SHP77 (cell line): ENCODE measurements at places on chromosomes 6 and 20.

DNA sequence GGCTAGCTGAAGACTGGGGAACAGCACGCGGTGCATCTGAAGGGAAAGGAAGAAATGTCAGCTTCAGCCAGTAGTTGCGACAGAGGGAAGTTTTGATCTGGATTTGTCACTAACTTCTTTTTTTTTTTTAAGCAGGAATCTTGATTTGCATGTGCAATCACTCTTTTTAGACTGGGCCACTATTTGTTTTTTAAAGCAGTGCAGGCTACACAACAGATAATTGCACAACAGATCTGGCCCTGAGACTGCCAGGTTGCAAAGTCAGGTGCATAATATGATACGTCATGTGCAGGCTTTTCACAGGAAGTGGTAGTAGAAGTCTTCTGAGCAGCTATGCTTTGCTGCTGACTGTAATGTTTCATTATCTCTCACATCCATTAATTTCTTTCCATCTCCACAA lies 13.5 kb downstream of the PFDN4 start:
- DNase-seq, result no peak

GRCh38 chr6:36959555-36960250 lies 5.2 kb downstream of the PI16 start:
- no peak for DNase-seq

- DNase-seq, result no peak
Measured at GRCh38 chr6:77425671-77426070, 37.6 kb downstream of the HTR1B start.

- no peak for DNase-seq
Measured at GRCh38 chr6:34900321-34901031, 11.4 kb downstream of the ANKS1A start.

DNA sequence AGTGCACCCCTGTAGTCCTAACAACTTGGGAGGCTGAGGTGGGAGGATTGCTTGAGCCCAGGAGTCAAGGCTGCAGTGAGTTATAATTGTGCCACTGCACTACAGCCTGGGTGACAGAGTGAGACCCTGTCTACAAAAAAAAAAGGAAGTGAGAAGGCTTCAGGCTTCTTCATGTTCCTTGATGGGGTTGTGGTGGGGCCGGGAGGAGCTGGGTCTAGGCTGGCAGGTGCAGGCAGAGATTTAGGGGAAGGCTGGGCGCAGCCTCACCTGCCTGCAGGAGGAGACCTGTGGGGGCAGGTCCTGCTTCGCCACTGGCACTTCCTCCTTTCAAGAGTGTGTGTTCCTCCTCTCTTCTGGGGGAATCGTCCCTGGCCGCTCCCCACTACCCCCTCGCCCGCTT lies 63.9 kb downstream of the CHMP4B start:
- DNase-seq, result no peak

GRCh38 chr6:112231594-112232060 lies 22.7 kb downstream of the LAMA4 start:
- peak; percentile 96 for DNase-seq

DNA sequence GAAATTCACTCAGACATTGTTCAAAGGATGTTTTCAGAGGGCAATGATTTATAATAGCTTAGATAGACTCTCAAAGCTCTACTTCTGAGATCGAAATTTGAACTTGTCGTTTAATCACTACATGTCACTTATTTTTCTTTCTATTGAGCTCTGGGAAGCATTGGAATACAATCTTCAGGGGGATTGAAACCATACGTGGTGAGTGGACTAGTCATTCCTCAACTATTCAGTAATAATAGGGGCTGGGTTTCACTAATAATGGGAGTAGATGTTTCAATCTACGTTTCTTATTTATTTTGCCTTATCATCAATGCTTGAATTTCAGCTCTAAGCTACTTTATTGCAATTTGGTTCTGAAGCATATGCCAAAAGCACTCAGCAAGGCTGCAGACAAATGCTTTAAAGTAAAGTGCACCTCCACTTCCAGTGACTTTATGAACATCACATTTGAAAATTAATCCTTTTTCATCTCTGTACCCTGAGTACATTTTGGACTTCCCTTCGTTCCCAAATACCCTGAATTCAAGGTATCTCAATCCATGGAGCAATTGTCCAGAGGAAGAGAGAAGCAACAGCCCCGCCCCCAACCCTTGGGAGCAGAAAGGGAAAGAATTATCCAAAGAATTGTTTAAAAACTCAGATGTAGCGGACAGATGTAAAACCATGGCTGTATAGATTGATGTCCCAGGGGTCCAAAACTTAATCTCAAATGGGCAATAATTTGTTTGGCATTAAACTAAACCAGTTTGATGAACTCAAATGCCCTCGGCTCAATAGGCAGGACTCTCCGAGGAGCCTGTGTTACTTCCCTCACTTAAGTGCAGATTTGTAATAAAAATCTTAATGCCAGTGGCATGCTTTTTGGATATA lies 68.1 kb downstream of the HFE start:
- DNase-seq, result peak; percentile 47

DNA sequence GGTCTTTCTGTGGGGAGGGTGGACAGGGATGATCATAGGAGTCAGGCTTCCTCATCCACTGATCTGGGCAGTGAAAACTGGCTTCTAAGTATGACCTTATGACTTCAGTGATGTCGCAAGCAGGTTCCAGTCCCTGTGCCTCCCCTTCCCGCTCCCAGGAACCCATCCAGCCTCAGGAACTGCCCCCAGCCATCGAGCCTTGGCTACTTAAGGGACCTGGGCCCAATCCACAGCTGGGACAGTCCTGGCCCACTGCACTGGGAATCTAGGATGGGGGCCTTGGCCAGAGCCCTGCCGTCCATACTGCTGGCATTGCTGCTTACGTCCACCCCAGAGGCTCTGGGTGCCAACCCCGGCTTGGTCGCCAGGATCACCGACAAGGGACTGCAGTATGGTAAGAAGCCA lies at the start of gene LBP:
Gene LBP (plus strand): TSS at position 236 of the 405 bp plus-strand sequence. CDS start 35 bp downstream, at position 271.
- DNase-seq, result no peak

DNA sequence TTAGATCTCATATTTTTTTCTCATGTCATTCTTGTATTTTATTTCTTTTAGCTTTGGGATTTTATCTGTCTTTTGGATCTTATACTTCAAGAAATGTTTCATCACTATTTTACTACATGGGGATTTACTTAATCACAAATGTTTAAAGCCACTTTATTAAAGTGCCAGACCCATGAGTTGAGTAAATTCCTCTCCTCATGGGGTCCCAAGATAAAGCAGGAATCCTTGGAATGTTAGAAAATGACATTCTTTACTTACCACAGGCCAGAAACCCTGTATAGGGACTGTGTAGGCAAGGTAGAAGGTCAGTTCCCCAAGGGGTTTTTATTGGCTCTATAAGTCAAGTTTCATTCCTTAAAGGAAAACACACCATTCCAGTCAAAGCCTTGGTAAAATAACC lies 28.4 kb upstream of the OR2J2 start:
- no peak for DNase-seq

GRCh38 chr6:14547284-14547998 lies 429.9 kb downstream of the CD83 start:
- DNase-seq, result no peak

GRCh38 chr6:24207413-24207812 lies 81.4 kb downstream of the NRSN1 start:
- no peak for DNase-seq

- DNase-seq, result no peak
Measured at GRCh38 chr6:135647521-135647920, 150.0 kb upstream of the AHI1 start.

GRCh38 chr6:144094731-144095133 lies 641 bp downstream of the SF3B5 start:
- DNase-seq, result no peak

GRCh38 chr6:1908784-1909183 lies 299.1 kb downstream of the FOXC1 start:
- DNase-seq, result no peak

DNA sequence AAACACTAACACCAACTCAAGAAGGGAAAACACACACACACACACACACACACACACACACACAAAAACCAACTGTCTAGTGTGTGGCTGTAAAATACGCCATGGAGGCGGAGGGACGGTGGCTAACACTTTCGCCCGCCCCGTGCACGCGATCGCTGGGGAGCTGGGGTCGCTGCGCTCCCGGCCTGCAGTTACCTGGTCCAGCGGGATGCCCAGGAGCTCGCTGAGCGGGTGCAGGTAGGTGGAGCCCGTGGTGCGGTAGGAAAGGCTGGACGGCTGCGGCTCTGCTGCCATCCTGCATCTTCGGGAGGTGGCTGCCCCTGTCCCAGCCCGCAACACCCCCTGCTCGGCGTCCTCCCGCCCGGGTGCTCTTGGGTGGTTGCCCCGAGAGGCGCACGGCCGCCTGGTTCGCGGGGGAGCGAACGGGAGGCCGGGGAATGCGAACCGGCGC lies 303 bp downstream of the MBOAT1 start:
- DNase-seq, result peak; percentile 20

DNA sequence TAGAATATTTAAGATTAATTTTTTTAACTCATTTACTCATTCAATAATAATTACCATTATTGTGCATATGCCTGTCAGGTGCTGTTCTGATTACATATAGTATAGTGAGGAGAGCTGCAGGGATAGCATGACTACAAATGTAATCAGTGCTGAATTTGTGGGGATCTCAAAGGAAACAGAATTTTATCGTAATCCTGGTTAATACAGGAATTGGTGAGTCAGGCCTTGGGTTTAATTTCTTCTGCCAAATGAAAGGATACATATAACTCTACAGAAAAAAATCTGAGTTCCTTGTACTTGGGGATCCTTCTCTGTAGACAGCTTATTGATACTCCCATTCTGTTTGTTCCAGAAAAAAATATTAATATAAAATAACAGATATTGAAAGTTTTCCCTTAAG lies 297.2 kb downstream of the GJA1 start:
- no peak for DNase-seq

DNA sequence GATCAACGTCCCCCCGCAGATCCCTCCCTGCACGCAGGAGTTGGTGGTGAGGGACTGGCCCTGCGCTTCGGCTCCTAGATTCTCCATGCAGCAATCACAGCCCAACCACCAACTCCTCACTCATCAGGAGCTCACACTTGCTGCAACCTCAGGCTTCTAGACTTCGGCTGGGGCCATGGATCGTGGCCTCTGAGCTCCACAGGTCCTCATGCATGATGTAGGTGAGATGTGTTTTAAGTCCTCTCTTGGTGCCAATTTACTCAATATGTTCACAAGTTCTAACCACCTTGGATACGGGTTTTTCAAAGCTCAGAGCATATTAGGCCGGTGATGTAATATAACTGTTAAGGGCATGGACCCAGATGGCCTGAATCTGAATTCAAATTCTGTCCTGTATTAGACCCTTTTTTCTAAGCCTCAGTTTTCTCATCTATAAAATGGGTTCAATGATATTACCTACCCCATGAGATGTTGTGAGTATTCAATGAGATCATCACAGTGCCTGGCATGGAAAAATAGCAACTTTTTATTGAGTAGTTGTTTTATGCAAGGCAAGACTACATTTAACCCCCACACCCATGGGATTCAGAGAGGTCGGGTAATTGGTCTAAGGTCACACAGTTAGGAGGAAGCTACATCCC lies 31.0 kb downstream of the SUN5 start:
- DNase-seq, result no peak

DNA sequence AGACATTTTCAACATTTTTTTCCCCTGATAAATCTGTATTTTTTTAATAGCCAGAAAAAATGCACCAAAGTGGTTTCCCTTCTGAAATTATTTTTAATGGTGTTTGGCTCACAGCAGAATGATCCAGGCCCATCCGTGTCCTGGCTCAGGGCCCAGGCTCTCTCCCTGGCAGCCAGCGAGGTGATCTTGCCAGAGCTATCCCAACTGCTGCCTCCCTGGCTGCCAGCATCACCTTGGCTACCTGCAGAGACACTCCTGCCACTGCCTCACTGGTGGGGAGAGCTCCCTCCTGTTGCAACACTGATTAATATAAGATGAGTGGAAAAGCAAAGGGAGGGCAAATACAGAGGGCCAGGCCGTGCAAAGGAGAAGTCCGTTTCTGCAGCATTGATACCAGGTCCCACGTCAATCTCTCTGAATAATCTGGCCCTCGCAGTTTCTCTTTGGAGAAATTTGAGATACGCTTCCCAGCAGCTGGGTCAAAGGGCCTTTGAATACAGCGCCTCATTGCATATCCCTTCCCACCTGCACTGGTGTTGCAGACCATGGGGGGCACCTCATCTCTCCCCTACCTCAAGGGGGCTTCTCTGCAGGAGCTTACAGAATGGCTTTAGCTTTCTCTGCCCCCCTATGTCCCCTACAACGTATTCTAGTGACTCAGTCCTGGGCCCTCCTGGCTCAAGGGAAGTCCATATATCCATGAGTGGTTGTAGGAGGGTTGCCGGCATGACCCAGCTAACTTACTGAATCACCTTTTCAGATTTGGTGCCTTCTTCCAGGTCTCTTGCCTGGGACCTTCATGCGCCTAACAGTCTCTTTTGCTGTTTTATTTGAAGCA lies 12.8 kb upstream of the DSTN start:
- DNase-seq, result peak; percentile 72

DNA sequence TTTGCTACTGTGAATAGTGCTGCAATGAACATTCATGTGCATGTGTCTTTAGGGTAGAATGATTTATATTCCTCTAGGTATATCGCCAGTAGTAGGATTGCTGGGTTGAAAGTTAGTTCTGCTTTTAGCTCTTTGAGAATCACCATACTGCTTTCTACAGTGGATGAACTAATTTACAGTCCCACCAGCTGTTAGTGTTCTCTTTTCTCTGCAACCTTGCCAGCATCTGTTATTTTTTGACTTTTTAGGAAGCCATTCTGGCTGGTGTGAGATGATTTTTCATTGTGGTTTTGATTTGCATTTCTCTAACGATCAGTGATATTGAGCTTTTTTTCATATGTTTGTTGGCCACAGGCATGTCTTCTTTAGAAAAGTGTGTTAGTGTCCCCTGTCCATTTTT lies 40.0 kb downstream of the PLG start:
- no peak for DNase-seq

- no peak for DNase-seq
Measured at GRCh38 chr6:30044630-30045029, 16.4 kb upstream of the POLR1H start.

GRCh38 chr6:29743025-29743424 lies 19.8 kb downstream of the HLA-F start:
- DNase-seq, result no peak

DNA sequence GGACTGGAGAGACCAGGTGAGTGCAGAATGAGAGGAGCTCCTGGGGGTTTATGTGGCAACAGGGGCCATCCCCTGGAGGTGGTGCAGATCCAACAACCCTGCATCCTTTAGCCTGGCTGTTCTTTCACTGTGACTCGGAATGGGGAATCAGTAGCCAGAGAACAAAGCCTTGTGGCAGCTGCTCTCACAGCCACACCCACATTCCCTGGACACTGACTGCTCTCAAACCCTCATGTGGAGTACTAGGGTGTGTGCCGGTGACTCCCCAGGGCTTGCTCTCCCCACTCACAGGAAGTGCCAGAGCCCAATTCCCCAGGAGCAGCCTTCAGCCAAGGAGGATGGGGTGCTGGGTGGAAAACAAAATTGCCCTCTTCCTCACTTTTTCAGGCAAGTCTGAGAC lies 30.2 kb upstream of the GGTLC1 start:
- no peak for DNase-seq

- DNase-seq, result no peak
Measured at GRCh38 chr6:147949981-147950622, 392.5 kb upstream of the SASH1 start.

DNA sequence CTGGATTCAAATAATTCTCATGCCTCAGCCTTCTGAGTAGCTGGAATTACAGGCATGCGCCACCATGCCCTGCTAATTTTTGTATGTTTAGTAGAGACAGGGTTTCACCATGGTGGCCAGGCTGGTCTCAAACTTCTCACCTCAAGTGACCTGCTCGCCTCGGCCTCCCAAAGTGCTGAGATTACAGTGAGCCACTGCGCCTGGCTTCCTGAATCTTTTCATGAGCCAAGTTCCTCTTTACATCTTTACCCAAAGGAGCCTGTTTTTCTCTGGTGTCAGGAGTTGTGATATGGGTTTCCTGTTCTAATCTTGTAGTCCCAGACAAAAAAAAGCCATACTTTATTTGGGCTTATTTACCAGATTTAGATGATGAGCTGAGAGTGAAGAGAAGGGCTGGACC lies 34.4 kb downstream of the PCNA start:
- DNase-seq, result no peak
